ENCODE measurements at places on chromosomes 12 and 14.

DNA sequence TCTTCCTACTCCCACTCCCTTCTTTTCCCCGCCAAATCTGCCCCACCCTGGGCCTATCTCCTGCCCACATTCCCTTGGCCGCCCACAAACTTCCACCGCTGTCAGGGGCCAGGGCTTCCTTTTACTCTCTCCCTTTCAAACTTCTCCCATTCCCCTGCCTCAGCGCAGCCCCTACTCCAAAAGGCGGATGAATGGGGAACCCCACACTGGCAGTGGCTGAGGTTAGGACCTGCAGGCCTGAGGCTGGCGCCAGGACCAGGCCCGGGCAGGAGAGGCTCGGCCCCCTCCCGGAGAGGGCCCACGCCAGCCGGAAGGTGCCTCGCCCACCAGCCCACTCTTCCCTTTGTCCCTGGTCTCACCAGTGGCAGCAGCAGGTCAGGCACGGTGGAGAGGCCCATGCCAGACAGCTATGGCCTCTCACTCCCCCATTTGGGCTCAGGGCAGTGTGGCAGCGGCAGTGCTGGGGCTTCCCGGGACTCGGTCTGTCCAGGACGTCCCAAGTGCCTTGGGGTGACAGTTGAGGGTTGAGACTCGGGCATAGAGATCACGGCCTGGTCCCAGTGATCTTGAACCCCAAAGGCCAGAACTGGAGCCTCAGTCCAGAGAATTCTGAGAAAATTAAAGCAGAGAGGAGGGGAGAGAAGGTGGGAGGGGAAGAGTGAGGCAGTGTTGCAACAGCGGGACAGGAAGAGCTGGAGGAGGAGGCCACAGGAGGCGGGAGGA lies at the start of gene TNFRSF1A:
Gene TNFRSF1A (minus strand): TSS at position 660 of the 723 bp plus-strand sequence. CDS start 262 bp downstream, at position 398.
- DNase-seq = no peak

DNA sequence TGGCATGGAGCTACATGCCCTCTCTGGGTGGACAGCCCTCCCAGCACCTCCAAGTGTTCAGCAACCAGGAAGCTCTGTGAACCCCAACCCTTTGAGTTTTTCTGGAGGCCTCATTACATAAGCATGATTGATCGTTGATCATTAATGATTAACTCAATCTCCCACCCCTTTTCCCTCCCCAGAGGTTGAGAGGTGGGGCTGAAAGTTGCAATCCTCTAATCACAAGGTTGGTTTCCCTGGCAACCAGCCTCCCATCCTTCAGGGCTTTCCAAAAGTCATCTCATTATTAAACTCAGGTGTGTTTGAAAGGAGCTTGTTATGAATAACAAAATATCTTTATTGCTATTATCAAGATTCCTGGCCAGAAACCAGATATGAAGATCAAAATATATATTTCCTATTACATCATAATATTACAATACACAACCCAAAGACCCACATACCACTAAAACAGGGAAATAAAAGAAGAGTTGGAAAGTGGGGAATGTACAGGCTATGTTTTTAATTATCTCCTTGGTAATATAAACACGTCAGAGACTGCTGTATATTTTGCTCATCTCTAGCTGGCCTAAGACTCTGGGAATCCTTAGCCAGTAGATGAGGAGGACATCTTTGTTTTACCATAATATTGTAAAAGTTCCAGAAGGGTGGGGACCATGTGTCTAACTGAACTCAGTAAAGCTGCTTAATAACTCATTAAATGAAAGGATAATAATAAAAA lies 73.6 kb downstream of the SSPN start:
- DNase-seq = no peak

GRCh38 chr12:96053476-96054243 lies 18.3 kb upstream of the LTA4H start:
- DNase-seq = no peak

DNA sequence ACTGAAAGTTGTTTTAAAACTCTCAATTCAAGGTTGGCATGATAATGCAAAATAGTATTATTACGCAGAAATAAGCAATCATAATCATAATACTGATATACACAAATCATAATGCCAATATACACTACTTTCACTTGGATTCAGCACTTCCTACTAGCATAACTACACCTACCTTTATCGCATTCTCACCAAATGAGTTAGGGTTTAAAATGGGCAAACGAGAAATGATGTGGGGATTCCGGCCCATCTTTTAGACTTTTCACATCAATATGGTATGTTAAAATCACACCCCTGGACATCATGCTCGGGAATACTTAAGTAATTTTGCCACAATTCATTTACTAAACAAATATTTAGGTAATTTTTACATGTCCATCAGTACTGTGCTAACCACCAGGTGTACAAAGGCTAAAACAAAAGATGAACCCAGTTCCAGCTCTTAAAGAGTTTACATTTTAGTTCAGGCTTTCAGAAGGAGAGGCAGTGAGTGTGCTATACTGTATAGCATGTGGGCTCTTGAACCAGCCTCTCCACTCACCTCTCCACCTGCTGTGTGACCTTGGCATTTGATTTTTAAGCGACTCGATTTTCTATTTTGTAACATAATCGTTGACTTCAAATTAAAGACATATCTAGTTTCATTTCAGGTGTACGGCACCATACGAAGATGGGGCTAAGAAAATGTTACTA lies 1.1 kb upstream of the USP15 start:
- DNase-seq = peak; percentile 23

- DNase-seq = no peak
These were observed 213.9 kb downstream of the SLC15A4 start for GRCh38 chr12:128609861-128610260.

DNA sequence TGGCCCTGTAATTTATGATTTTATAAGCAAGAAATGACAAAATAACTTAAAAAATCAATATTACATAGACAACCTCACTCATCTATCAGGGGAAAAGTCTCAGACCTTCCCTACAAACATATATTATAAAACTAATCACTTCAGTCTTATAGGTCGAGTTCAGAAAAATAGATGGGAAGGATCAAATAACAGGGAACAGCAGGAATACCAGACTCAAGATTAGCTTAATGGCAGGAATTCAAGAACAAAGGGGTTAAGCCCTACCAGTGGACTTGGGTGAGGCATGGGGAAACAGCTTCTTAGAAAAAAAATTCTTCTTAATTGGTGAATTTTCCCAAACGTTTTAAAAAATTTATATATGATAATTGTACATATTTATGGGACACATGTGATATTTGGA lies 51.6 kb upstream of the CRY1 start:
- no peak for DNase-seq

GRCh38 chr14:36293824-36294223 lies 26.6 kb downstream of the MBIP start:
- DNase-seq = no peak

DNA sequence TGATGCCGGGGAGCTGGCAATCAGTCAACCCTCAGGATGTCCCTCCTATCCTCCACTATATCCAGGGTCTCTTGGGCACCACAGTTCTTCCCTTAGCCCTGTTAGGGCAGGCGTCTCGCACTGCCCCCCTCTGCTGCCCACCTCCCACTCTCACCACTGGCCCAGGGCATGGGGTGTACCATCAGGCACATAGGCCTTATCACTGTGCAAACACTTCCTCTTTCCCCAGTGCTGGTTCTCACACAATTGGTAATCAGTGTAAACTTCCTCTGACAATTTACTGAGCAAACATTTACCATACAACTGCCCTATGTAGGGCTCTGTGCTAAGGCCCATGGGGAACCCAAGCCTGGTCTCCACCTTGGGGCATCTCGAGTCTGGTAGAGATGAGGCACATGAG lies 20.1 kb upstream of the TMED10 start:
- no peak for DNase-seq

DNA sequence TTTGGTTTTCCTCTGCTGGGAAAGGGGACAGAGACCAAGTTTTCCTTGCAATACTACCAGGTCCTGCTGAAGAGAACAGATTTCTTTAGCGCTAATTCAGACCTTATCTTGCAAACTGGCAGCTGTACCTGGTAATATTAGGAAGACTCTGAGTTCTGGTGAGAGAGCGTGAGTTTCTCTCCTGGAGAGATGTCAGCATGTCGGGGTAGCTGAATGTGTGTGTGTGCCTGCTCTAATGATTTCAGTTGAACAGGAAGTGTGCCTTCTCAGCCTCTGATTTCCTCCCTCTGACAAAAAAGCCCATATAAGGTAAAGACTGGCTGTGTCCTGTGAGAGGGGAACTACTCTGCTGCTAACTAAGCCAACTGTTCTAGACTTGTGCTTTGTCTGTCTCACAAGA lies 10.3 kb upstream of the ERP27 start:
- peak; percentile 64 for DNase-seq

DNA sequence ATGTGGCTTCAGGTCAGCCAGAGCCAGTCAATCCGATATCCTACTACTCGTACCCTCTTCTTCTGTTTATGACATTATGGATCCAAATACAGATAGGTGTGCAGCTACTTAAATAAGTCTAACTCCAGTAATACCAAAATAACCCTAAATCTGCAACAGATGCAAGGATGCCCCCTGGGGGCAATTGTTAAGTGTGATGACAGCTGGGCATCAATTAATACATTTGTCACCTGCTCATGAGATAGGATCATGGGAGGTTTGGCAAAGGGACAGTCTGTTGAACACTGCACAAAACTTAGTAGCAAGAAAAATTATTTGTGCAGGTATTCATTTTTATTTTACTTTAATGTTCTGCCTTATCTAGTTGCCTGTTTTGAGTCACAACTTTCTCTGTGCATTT lies 83.2 kb downstream of the SLC38A6 start:
- DNase-seq = no peak

DNA sequence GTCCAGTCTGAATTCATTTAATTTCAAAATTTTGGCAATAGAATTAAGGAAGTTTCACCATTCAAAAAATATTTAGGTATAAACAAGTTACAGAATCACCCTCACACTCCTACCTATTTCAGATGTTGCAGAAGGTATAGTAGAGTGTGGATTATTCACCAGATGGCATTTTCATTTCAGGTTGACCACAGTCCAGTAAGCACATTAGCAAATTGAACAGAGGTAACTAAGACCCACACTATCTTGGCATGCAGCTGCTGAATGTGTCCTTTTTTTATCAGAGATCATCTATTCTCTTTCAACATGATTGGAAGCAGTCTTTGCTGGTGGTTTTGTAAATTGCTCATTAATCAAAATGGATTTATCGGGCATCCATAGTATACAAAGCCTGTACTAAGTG lies 151.8 kb upstream of the GARIN6 start:
- DNase-seq = no peak

GRCh38 chr14:70069186-70069585 lies 119.6 kb downstream of the SLC8A3 start:
- DNase-seq = no peak

DNA sequence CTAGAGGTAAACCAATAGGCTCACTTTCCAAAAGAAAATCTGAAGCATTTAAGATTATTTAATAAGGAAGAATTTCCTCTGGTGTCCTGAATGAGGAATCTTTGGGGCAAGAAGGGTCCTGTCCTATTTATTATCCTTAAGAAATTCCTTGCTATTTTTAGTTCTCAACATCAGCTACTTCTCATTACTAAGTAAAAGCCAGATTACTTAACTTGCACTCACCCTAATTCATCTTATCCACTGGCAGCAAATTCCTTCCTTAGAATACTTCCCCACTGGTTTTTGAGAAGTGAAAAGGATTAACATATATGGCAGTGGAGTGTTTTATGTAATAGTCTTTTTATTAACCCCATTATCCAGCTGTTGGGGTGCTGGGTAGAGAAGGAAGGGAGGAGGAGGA lies 767.7 kb downstream of the DIO2 start:
- DNase-seq = no peak

DNA sequence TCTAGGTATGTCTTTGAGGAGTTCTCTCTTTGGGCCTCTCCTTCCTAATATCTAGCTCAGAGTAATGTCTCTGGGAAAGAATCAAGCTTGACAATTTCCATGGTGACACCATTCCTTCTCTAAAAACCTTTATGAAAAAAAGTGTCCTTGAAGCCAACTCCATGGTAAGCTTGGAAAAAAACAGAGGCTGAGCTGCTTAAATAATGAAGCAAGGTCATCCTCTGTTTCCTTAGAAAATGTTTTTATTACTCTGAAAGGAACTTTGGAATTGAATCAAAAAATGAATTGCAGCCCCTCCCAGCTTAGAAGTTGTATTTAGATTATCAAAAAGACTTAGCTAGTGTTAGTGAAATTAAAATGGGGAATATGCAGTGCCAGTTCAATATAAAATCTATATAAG lies 166.1 kb upstream of the KITLG start:
- no peak for DNase-seq

GRCh38 chr12:131989021-131989420 lies 39.3 kb downstream of the EP400 start:
- no peak for DNase-seq
